ENCODE measurements at places on chromosomes 13 and 19.

GRCh38 chr13:24161010-24161775, 673 bp downstream of the SPATA13 start:
- DNase-seq, result peak; percentile 22

- peak; percentile 41 for DNase-seq
Observed at GRCh38 chr19:48975947-48976847, 11.1 kb downstream of the FTL start.

DNA sequence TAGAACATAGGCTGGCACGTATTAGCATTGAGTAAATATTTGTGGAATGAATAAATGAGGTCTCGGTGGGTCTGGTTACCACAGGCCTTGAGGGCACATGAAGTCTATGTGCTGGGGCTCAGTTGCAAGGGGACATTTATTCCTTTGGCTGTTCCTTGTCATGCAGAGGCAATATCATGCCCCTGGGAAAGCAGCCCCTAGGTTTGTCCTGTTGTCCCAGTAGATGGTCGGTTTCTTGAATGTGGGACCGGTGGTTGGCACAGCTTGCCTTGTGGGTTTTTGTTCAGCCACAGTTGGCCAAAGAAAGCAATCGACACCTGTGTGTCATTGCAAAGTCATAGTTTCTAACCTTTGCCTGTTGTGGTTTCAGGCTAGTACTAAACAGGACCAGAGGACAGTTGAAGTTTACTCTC, 24.7 kb upstream of the GPR183 start:
- DNase-seq, result no peak

GRCh38 chr13:34620074-34620850, 321.8 kb upstream of the NBEA start:
- no peak for DNase-seq

- DNase-seq, result no peak
Observed at GRCh38 chr19:32173836-32174235, 171.6 kb upstream of the ZNF507 start.

DNA sequence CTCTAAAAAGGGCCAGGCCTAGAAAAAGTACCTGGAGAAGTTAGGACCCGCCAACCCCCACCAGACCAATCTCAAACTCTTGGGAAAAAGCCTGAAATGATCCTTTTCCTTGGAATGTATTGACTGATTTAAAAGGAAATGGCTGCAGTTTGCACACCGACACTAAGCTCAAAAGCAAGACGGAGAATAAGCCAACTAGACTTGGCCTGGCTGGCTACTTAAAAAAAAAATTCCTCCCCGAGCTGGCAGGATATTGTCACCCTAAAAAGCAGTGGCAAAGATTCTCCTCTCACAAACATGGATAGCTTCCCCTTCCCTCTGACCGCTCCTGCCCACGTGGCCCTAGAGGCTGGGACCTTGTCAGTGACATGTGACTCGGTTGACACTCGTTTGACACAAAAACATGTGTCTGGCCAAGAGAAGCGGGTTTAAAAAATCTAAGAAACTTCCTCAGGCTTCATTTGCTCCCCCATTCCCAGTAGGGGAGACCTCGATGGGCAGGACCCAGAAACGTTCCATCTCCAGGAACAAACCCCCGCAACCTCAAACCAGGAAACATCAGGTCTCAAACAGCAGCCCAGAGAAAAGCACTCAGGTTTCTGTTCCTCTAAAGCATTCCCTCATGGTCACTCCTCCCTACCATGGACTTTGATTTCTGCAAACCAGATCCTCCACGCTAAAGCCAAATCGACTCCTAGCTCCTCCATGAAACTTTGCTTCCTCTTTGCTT, 1.3 kb downstream of the RFX1 start:
- no peak for DNase-seq

GRCh38 chr19:20077791-20078463, at the start of gene ZNF90:
Gene ZNF90, plus strand, starts transcription at chr19:20078000. Its CDS starts 133 bp downstream, at chr19:20078133.
- peak; percentile 77 for DNase-seq

DNA sequence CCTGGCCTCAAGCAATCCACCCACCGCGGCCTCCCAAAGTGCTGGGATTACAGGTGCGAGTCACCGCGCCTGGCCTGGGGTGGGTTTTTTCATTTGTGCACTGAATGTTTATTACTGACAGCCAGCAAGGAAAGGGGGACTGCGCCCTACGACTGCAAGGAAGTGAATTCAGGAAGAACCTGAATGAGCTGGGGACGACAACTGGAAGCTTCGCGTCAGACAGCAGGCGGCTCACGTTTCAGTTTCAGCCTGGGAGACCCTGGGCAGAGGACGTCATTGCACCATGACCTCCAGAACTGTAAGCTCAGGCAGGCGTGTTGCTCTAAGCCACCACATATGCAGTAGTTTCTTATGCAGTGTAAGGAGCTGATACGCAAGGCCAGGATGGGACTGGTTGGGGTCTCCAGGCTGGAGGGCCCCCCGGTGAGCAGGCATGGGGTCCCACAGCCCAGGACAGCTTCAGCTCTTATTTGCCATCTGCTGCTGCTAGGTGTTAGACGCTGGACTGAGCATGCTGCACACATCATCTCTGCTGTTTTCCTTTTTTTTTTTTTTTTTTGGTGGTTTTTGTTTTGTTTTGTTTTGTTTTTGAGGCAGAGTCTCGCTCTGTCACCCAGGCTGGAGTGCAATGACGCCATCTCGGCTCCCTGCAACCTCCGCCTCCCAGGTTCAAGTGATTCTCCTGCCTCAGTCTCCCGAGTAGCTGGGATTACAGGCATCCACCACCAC, 66.6 kb downstream of the GADD45B start:
- DNase-seq, result peak; percentile 50

DNA sequence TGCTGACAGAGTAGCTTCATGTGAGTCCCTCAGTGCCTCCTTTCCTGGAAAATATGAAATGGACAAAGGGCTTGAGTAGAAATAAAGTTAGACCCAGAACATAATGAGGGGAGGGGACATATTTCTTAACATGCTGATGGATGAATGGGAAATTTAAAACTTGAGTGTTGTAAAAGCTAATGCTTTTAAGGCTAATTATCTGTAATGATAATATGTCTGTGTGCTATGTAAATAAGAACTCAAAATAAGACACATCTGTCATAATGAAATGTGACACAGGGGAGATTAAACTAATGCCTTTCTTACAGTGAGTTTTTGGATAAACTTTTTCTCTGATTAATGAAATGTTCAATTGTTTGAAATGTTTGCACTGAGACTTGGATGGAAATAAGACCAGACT, 65.8 kb upstream of the RFXAP start:
- no peak for DNase-seq

- DNase-seq, result no peak
Observed at GRCh38 chr19:17090583-17090982, 15.0 kb downstream of the MYO9B start.

DNA sequence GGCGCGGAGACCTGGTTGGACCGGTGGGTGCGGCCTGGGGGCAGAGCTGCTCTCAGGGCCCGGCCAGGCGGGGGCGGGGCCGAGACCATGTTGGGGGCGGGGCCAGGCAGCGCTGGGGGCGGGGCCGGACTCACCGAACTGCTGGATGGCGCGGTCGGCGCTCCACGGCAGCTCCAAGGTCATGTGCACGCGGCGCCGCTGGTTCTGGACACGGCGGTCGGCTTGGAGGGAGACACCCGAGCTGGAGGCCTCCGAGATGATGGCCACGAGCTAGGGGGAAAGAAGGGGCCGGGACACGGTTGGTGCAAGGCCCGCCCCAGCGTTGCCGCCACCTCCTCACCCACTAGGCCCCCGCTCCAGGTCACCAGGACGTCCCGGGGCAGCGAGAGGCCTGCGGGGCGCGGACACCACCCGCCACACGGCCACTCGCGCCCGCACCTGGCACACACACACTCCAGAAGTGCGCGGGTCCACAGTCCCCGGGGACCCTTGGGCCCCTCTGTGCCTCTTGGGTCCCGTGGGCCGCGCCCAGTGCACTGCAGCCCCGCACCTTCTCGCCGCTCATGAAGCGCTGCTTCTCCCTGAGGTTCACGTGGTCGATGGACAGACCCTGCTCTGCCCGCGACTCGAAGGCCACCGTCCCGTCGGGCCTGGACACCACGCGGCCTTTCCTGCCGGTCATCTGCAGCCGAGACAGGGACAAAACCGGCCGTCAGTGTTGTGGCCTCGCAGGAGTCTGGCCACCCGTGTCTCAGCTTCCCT, 8.7 kb downstream of the GPX4 start:
- no peak for DNase-seq

DNA sequence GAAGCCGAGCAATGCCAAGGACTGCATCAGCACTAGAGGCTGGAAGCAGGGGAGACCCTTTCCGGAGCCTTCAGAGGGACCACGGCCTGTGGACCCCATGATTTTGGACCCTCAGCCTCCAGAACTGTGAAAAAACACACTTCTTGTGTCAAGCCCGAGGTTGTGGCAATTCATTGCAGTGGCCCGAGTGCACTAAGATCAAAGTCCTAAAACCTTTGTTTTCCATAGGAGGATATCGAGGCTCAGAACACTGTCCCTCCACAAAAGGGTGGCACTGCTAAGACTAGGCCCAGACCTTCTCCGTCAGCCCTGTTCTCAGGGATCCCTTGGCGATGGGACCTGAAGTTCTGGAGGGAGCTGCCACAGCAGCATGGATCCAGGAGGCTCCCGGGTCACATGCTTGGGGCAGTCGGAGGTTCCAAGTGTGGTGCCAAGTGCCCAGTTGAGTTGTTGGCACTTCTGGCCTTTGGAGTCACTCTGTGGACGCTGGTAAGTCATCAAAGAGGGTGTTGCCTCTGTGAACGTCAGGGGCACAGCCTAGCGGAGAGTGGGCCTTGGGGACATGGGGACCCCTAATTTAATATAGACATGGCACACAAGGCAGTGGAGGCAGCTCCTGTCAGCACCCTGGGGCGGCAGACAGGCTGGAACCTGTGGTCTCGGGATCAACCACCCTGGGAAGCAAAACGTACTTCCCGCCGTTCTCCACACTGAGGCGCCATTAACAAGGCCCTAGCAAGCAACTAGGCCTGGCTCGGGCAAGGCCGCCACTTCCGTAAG, 199.2 kb downstream of the COL4A1 start:
- DNase-seq, result no peak

DNA sequence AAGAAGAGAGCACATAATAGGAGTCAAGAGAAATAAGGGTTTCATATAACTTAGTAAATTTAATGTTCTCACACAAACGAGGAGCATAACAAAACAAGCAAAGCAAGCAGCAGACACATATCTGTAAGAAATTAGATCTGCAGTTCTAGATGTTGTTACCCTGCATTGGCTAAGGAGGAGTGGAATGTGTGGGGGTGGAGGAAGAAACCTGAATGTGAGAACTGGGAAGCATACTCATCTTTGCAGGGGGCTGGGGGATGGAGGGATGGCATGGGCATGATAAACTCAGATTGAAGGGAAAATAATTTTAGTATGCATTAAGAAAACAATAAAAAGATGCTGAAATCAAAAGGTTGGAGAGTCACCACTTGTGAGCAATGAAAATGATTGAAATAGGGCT, 255.0 kb downstream of the LIG4 start:
- no peak for DNase-seq

GRCh38 chr13:32001769-32002168, 29.8 kb upstream of the FRY start:
- DNase-seq, result no peak

- DNase-seq, result no peak
Observed at GRCh38 chr13:67932991-67933390, 702.9 kb upstream of the PCDH9 start.

DNA sequence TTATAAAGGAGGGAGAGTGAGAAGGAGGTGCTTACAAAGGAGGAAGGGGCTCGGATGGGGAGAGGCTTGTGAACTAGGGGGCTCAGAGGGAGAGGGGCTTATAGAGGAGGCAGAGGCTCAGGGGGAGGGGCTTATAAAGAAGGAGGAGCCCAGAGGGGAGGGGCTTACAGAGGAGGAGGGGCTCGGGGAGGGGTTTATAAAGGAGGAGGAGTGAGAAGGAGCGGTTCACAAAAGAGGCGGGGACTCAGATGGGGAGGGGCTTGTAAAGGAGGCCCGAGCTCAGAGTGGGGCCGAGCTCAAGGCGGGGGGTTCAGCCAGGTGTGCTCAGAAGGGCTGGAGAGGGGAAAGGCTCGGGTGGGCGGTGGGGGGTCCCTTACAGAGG, 500 bp downstream of the SMIM24 start:
- DNase-seq, result no peak

GRCh38 chr13:108056278-108056677, 159.1 kb downstream of the LIG4 start:
- no peak for DNase-seq

- no peak for DNase-seq
Observed at GRCh38 chr13:81568824-81569223, 1227.9 kb upstream of the SPRY2 start.

- DNase-seq, result no peak
Observed at GRCh38 chr13:113623491-113624234, 34.3 kb downstream of the ATP4B start.

GRCh38 chr13:98195054-98195791, 18.2 kb upstream of the RNF113B start:
- DNase-seq, result no peak

DNA sequence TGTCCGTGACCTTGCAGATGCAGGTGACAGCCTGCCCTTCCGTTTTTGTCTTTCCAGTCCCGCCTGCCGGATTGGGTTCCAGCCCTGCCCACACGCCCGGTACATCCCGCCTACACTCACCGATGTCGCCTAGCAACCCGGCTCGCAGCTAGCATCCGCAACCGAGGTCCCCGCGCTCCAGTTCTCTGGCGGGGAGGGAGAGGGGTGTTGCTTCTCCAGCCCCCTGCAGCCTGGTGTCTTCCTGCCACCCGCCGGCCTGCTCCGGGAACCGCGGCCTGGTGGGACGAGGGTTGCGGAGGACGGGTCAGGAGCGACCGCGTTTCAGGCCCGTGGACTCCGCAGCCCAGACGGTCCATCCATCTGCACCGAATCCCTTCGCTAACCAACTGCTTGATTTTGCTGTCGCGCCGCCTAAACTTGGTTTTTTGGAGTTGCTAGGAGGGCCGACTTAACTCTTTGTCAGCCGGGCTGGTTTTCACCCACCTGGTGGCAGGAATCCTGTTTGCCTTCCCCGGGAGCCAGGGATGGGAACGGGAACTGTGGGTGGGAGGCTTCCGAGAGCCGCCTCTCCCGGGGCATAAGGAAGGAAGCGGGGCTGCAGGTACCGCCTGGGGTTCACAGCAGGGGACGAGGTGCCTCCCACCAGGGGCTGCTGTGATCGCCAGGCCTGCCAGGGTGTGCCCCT, 15.4 kb upstream of the MATK start:
- no peak for DNase-seq

DNA sequence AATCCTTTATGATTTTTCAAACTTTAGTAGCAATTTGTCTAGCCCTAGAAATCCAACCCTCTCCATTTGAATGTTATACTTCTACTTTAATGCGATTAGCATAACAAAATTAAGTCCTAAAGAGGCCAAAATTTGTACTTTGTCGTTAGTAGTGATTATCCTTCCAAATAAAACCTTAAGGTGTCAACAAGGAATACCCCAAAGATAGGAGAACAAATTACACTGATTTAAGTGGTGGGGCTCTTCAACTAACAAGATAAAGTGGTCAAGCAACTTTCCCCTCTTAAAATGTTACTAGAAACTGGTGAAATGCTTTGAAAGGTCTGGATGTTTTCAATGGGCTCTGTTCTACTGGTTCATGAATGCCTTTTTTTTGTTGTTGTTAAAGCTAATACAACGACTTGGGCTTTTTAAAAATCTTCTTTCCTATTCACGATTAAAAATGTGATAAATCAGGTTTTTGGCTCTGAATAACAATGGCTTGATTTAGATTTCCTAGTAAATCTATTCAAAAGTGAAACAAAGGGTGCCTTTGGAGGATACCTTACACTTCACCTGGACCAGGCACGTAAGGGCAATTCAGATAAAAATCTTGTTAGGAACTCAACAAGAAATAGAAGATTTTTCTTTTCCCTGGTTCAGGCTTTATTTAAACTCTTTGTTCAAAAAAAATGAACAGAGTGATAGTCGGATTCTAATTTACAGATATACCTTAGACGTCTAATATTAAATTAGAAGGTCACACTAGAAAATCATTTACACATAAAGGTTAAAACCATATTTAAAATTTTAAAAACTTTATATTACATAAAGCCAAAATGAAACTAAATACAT, 3.1 kb downstream of the SOX21 start:
- no peak for DNase-seq
